Neuronal stem cell (in vitro differentiated cells): ENCODE measurements at places on chromosomes 11 and 22.
A peak's percentile ranks its signal among the peaks of the same experiment; 100 is the strongest.

- no peak overlapping the region for H3K4me3 ChIP-seq
- peaks cover 5% of the 10 kb centered on the region for H3K4me1 ChIP-seq
- H3K27ac ChIP-seq = no peak overlapping the region
- no peaks in the 10 kb centered on the region for H3K27me3 ChIP-seq
- peaks cover 88% of the 10 kb centered on the region for H3K36me3 ChIP-seq
- no peak for DNase-seq
These were observed 37.2 kb downstream of the OSBP start for GRCh38 chr11:59578369-59578768.

DNA sequence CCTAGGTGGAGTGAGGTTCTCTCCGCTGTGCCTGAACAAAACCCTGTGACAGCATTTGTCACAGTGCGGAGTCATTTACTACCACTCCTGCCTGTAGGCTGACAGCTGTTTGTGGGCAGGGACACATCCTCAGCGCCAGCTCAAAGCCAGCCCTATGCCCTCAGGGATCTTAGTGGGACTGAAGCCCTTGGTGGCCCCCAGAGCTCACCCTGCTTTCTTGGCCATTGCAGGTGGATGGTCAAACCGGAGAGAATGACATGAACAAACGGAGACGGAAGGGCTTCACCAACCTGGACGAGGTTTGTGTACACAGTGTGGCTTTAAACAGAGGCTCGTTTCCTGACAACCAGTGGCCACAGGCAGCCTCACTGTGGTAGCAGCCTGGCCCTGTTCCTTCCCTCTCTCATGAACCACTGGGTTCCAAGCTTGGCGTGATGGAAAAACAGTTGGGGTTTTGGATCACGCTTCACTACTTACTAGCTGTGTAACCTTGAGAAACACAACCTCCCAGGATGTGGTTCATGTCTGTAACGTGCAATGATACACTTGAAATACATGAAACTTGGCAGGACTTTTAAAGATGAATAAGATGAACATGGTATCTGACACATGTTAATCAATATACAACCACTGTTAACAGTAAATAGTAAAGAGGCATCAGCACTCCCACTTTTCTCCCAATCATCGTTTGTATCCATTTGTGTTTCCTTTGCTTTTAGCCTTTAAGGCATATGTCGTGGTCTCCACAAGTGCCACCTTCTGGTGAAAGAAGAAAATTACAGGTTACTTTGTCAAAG is 125.8 kb downstream of the MICAL2 start:
- H3K27me3 ChIP-seq = no peaks in the 10 kb centered on the region
- no peaks in the 10 kb centered on the region for H3K36me3 ChIP-seq
- no peak overlapping the region for H3K27ac ChIP-seq
- H3K4me1 ChIP-seq = no peaks in the 10 kb centered on the region
- peak; percentile 39 for DNase-seq

DNA sequence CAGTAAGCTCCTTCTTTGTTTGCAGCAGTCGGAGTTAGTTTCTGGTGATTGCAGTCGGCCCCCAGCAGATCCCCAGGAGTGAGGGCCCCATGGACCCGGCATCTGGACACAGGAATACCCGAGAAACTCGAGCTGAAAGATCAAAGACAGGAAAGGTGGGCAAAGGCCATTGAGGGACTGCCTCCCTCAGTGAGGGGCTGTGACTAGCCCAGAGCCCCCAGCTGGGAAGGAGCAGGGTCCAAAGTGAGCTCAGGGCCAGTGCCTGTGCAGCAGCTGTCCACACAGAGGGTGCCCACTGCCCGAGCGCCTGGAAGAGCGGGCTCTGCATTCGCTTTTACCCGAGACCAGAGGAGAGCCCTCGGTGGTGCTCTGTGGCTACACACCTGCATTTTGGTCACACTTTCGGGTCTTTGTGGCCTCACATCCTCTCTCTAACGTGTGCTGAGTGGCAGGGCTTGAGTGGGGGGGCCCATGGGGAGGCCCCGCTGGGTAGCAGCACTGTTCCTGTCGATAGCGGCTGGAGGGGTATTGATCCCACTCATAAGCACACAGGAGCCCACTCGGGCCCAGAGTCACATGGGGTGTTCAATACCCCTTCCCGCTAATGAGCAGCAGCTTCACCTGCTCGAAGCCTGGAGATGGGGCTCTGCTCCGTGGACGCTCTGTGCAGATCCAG is 532.9 kb downstream of the TBC1D22A start:
- no peak overlapping the region for H3K4me3 ChIP-seq
- no peak overlapping the region for H3K27ac ChIP-seq
- H3K36me3 ChIP-seq = no peaks in the 10 kb centered on the region
- H3K4me1 ChIP-seq = no peaks in the 10 kb centered on the region

DNA sequence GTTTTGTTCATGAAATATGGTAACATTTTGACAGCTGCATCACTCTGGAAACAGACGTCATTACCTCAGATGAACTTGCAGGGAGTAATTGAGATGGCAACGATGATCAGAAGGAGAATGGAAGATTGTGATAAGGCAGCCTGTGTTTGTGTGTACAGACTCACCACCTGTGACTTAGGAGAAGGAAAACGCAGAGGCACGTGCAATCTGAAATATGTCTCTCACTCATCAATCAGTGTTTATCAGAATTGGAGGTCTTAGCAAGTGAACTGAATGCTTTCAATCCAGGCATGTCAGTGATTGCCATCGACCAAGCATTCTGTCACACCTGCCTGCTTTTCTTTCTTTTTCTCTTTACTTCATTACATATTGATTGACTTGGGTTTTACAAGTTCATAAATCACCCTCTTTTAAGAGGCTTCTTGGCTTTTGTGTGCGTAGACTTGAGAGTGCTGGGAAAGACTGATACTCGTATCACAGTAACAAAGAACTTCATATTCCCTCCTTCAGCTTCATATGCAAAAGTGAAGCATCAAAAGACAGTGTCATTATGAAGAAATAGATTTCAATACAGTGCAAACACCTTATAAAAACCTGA is 24.6 kb downstream of the FAT3 start:
- no peak for DNase-seq
- H3K4me3 ChIP-seq = no peak overlapping the region
- H3K4me1 ChIP-seq = peaks cover 15% of the 10 kb centered on the region

DNA sequence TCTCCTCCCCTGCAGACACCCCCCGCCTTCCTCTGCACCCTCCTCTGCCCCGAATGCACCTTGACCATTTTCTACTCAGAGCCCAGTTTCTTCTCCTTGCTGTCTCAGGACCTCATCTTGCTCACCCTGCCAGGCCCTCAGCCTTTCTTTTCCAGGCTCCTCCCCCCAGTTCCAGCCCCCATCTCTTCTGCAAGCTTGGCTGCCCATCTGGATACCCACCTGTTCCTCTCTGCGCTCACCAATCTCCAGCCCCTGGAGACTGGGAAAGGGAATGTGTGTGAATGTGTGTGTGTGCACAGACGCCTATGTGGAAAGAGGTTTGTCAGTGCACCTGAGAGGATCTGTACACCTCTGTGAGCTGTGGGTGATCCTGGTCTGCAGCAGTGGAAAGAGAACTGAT is 36.4 kb downstream of the SLC22A12 start:
- no peaks in the 10 kb centered on the region for H3K4me1 ChIP-seq
- H3K27ac ChIP-seq = no peak overlapping the region
- no peak overlapping the region for H3K4me3 ChIP-seq
- DNase-seq = no peak
- H3K36me3 ChIP-seq = peaks cover 5% of the 10 kb centered on the region

- peaks cover 2% of the 10 kb centered on the region for H3K4me1 ChIP-seq
- DNase-seq = no peak
- no peak overlapping the region for H3K4me3 ChIP-seq
- H3K27me3 ChIP-seq = no peaks in the 10 kb centered on the region
These were observed 100.1 kb downstream of the SLC1A2 start for GRCh38 chr11:35318977-35319925.

GRCh38 chr22:17941471-17942406 is 82.6 kb downstream of the MICAL3 start:
- H3K27me3 ChIP-seq = no peaks in the 10 kb centered on the region
- H3K36me3 ChIP-seq = no peaks in the 10 kb centered on the region
- no peak overlapping the region for H3K4me3 ChIP-seq
- DNase-seq = no peak
- peaks cover 36% of the 10 kb centered on the region for H3K4me1 ChIP-seq

GRCh38 chr11:67644042-67644441 is 4.5 kb upstream of the TBX10 start:
- no peaks in the 10 kb centered on the region for H3K36me3 ChIP-seq
- H3K4me1 ChIP-seq = peaks cover 2% of the 10 kb centered on the region
- no peak for DNase-seq
- H3K27me3 ChIP-seq = no peaks in the 10 kb centered on the region
- no peak overlapping the region for H3K27ac ChIP-seq

GRCh38 chr11:79375818-79376550 is 64.8 kb downstream of the TENM4 start:
- no peaks in the 10 kb centered on the region for H3K27me3 ChIP-seq
- H3K36me3 ChIP-seq = no peaks in the 10 kb centered on the region
- H3K4me3 ChIP-seq = no peak overlapping the region
- no peak for DNase-seq

DNA sequence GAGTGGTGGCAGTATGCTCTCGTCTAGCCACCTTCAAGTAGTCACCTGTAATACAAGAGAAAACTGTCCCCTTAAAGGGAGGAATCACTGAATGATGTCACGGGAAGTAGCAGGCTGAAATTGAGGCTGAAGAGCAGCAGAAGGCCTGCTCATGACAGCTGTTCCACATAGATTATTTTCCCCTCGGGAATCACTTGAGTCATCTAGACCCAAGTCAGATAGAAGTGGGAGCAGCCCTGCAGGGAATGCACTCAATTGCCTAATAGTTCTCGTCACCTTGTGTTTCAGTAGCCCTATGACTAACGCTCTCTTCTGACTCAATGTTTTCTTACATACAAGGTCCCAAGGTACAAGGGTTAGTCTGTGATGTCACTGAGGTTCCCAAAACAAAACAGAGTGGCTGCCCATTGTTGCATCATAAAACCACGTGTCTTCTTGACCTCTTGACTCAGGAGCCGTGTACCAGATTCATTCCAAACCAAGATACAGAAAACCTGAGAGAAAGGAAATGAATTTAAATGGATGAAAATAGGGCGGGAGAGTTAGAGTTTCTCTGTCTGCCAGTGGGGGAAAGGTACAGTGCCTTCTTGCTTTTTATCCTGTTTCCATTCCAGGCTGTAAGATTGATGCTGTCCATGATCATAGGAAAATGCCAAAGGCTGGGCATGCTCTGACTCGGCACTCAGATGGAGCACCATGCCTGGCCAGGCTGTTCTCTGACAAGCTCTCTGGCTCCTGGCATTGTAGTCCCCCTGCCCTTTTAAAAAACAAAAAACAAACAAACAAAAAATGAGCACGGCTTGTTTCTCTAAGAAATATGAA is 21.6 kb upstream of the C11orf96 start:
- no peak overlapping the region for H3K4me3 ChIP-seq
- no peak overlapping the region for H3K27ac ChIP-seq
- DNase-seq = no peak
- no peaks in the 10 kb centered on the region for H3K27me3 ChIP-seq
- no peaks in the 10 kb centered on the region for H3K36me3 ChIP-seq

GRCh38 chr22:40519948-40520331 is 116.6 kb downstream of the MRTFA start:
- no peaks in the 10 kb centered on the region for H3K4me1 ChIP-seq
- no peaks in the 10 kb centered on the region for H3K27me3 ChIP-seq
- H3K36me3 ChIP-seq = peaks cover 7% of the 10 kb centered on the region
- H3K27ac ChIP-seq = no peak overlapping the region
- DNase-seq = no peak

DNA sequence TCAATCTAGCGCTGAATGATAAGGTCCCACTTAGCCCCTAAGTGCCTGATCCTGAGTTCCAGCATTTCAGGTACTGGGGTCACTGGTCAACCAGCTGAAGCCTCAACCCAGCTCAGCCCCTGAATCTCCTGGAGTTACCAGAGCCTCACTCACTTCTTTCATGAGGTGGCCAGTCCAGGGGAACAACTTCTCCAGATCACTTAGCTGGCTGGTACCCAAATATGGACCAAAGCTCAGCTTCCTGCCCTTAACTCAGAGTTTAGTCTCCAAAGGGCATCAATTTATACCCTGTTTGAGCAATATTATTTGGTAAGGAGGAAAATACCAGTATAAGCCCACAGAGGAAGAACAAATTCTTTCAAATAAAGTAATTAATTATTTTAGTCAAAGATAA is 105.6 kb downstream of the SLC1A2 start:
- no peak overlapping the region for H3K4me3 ChIP-seq
- H3K27me3 ChIP-seq = no peaks in the 10 kb centered on the region
- DNase-seq = no peak
- H3K36me3 ChIP-seq = no peaks in the 10 kb centered on the region
- no peak overlapping the region for H3K27ac ChIP-seq

- DNase-seq = no peak
- H3K36me3 ChIP-seq = no peaks in the 10 kb centered on the region
- no peak overlapping the region for H3K4me3 ChIP-seq
These were observed 83.6 kb upstream of the PHOX2A start for GRCh38 chr11:72327606-72328005.

- H3K27me3 ChIP-seq = no peaks in the 10 kb centered on the region
- no peaks in the 10 kb centered on the region for H3K36me3 ChIP-seq
- no peak for DNase-seq
- no peak overlapping the region for H3K4me3 ChIP-seq
- H3K4me1 ChIP-seq = no peaks in the 10 kb centered on the region
- no peak overlapping the region for H3K27ac ChIP-seq
These were observed 511.2 kb upstream of the RAG2 start for GRCh38 chr11:37109286-37109585.

GRCh38 chr22:20574920-20575353 is 67.5 kb downstream of the MED15 start:
- peaks cover 40% of the 10 kb centered on the region for H3K36me3 ChIP-seq
- H3K4me1 ChIP-seq = no peaks in the 10 kb centered on the region
- no peak overlapping the region for H3K27ac ChIP-seq

DNA sequence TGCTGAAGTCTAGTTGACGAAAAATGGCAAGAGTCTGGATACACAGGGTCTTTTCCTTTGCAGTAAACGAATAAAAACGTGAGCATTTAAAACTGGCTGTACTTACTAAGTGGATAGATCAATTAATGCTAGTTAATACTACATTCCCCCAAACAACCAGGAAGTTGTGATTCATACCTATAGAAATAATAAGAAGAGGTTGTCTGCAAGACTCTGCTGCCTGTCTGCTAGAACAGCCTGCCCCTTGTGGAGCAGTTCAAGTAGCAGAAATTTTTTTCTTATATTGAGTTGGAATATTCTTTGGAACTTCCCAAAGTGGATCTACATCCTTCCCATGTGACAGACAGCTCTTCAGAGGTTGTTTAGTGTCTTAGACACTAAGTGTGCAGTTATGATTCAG is 86.8 kb downstream of the TEAD1 start:
- peaks cover 13% of the 10 kb centered on the region for H3K36me3 ChIP-seq
- no peak overlapping the region for H3K4me3 ChIP-seq
- H3K27me3 ChIP-seq = no peaks in the 10 kb centered on the region
- no peak overlapping the region for H3K27ac ChIP-seq
- no peak for DNase-seq
